ENCODE measurements at places on chromosomes 1 and 21. TPM values are rescaled to one million over a fixed set of nuclear protein-coding genes. Genes with fewer than 3 reads are reported as not detected.

The ALPL gene
- 0.31 TPM for polyA plus RNA-seq

The TINAGL1 gene
- polyA plus RNA-seq: 0.88 TPM

The PPM1J gene
- 0.51 TPM for polyA plus RNA-seq

The TBX15 gene
- not detected for polyA plus RNA-seq

The CELA3A gene
- not detected for polyA plus RNA-seq

The CDA gene
- polyA plus RNA-seq: 35.6 TPM

The HSPB7 gene
- polyA plus RNA-seq: not detected

The PGBD5 gene
- polyA plus RNA-seq: 0.66 TPM

The LYST gene
- polyA plus RNA-seq: 2.2 TPM

Data from A549 (cell line).